Calu3 (cell line): ENCODE measurements at places on chromosomes 3 and 15. TPM values are rescaled to one million over a fixed set of nuclear protein-coding genes. Genes with fewer than 3 reads are reported as not detected.

GRCh38 chr3:138023754-138024153 is 13.8 kb downstream of the CLDN18 start:
- DNase-seq: no peak

PATL2 gene
- total RNA-seq: 1.7 and 3.8 TPM in 2 replicates

SLC51A gene
- not detected in 2 replicates for total RNA-seq

DNA sequence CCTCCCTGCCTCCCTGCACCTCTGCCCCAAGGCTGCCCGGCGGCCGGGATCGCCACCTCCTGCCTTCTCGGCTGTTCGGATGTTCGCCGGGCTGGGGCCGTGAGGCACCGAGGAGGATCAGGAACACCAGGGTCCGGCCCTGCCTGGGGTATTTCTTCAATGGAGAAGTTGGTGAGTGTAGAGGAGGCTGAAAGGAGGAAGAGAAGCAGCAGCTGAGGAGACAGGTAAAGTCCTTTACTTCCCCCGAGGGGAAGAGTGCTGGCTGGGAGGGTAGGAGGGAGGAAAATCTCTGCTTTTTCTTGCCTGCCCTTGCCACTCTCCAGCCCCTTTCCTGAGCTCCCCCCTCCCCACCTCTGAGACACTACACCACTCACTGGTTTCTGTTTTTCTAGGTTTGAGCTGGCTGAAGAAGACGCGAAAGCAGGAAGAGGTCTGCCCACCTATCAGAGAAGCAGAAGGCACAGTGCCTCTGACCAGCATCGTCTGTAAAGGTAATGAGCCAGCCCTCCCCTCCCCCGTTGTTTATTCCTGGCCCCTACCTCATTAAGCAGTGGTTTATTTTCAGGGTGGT is 519 bp downstream of the ASB7 start:
- peak; percentile 68 for DNase-seq

FAM107A gene
- total RNA-seq: not detected in 2 replicates

GRCh38 chr15:90774731-90775514 is 57.8 kb downstream of the BLM start:
- DNase-seq: no peak

- peak; percentile 27 for DNase-seq
These were observed 17.2 kb upstream of the B4GALT4 start for GRCh38 chr3:119257654-119258410.

- DNase-seq: peak; percentile 71
These were observed 564.0 kb upstream of the TGFBR2 start for GRCh38 chr3:30042274-30042859.

SNTN gene
- 0.29 TPM in 1 of 2 replicates, not detected in the other for total RNA-seq

P2RY12 gene
- total RNA-seq: not detected in 2 replicates

TM6SF1 gene
- not detected in 2 replicates for total RNA-seq
